ENCODE measurements at places on chromosomes 12 and 14.

GRCh38 chr14:64614805-64615391, 65.1 kb downstream of the PPP1R36 start:
- no peak for DNase-seq

DNA sequence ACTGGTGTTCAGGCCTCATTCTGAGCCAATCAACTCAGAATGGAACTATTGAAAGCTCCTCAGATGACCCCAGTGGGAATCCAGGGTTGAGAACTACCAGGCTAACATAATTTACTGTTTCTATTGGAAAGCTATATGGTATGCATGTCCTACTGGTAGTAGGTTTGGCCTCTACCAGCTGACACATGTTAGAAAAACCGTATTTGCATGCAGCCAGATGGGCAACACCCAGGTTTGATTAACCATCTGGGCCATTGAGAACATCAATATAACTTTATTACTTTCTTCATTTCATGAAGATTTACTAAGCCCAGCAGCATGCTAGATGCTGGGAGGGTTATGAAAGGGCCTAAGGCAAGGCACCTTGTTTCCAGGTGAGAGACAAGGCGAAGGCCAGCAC, 181.4 kb upstream of the PARP11 start:
- DNase-seq, result no peak

GRCh38 chr14:60514378-60514740, 5.4 kb downstream of the SIX6 start:
- peak; percentile 37 for DNase-seq

- DNase-seq, result no peak
Measured at GRCh38 chr14:54698501-54698900, 131.6 kb downstream of the SAMD4A start.

- no peak for DNase-seq
Measured at GRCh38 chr14:69637503-69638031, 26.2 kb downstream of the SUSD6 start.
